Neural progenitor cell (in vitro differentiated cells): ENCODE measurements at places on chromosomes 11 and 22.
A peak's percentile ranks its signal among the peaks of the same experiment; 100 is the strongest.

GRCh38 chr22:42261296-42261695, 9.2 kb downstream of the TCF20 start:
- DNase-seq: no peak

DNA sequence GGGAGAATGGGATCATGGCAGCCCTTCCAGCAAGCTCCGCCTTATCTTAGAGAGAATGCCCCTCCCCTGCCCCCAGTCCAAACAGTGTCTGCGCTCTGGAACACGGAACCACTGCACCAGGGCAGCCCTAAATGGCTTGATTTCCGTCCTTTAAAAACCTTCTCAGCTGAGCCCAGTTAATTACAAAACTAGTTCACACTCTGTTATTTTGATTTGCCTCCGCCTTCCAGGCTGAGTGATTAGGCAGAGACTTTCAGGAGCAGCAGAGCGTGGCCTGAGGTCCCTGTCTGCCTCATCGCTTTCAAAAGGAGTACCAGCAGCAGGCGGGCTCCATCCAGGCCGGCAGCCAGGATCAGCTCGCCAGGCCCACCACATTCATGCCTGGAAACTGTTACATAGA, 313.0 kb downstream of the BRD1 start:
- peak; percentile 80 for DNase-seq

DNA sequence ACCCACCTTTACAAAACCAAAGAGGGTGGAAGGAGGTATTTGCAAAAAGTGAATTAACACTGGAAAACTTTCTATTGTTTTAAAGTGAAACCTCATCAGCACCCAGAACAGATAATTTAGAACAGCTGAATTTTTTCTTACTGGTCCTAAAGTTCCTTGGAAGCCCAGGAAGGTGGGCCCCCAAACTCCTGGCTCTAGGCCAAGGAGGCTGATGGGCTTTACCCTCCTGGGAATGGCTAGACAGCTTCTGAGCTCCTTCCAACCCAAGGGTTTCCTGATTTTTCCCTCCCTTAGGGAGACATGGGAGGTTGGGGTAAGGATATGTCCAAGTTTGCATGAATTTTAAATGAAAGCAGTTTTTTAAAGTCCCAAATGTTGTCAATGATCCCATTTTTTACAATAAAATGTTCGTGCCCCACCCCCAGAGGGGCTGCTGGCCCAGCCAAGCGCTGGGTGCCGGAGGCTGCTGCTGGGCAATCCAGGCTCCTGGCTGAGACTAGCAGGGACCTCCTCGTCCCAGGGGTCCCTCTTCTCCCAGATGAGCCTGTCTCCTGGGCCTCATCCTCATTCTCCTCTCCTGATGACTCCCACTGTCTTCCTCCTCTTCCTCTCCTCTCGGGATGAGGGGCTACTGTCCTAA, 28.4 kb downstream of the RELT start:
- DNase-seq: no peak

- DNase-seq: no peak
These were observed 671 bp upstream of the PICALM start for GRCh38 chr11:86069408-86070101.

DNA sequence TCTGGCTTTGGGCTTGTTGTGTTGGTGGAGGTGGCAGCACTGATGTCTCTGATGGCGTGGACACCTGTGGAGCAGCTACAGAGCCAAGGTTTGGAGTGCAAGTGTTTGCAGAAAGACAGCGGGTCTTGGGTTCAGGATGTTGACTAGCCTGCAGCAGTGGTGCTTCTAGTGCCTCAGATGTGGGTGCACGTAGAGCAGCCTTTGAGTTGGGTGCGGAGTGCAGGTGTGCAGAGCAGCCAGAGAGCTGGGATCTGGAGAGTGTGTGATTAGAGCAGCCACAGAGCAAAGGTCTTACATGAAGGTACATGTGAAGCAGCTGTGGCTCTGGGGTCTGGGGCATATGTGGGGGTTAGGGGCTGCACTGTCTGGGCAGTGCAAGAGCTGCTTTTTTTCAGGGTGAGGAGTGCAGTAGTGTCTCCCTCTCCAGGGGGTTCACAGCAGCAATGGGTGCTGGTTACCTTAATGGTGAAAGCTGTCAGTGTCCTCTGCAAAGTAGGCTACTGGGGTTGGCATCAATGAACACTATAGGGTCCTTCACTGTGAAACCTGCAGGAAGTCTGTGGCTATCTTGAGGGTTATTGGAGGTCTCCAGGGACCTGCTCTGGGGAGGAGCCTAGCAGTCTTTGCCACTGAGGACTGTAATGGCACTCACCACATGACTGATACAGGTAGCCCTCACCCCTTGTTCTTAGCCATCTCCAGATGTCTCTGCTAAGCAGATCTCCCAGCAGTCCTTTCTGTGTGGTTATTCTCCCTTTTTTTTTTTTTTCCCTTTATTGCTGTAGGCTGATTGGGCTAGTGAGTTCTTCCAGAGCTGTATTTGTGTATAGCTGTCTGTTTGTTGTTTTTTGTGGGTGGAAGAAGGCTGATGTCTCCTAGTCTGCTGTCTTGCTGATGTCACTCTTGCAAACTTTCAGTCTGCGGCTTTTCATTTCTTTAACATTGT, 14.3 kb downstream of the BIRC2 start:
- DNase-seq: no peak

GRCh38 chr11:30433831-30434230, 110.9 kb downstream of the ARL14EP start:
- DNase-seq: no peak

GRCh38 chr11:62054484-62055121, 69.2 kb upstream of the INCENP start:
- DNase-seq: no peak

- no peak for DNase-seq
These were observed 553.7 kb downstream of the MN1 start for GRCh38 chr22:27247701-27248434.

DNA sequence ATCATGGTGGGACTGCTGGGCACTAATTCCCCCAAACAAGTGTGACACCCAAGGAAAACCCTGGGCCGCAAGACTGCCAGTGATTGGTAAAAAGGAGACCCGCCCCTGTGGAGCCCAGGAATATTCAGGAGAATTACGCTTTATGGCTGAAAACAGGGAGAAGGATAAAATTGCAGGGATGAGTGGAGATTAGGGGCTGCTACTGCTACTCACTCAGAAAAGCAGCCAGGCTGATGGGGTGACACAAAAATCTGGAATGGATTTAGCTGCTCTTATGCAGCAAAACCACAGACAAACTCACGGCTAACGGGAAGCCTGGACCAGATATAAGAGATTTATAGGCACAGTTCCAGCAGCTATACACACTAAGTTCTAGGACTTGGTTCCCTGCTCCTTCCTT, 4.4 kb upstream of the FBXO3 start:
- DNase-seq: peak; percentile 33

- DNase-seq: no peak
These were observed 42.3 kb downstream of the C11orf91 start for GRCh38 chr11:33658195-33658900.

GRCh38 chr22:22822106-22822505, 65.5 kb upstream of the IGLL5 start:
- DNase-seq: no peak

- no peak for DNase-seq
These were observed 488.7 kb downstream of the JRKL start for GRCh38 chr11:96878299-96879051.

DNA sequence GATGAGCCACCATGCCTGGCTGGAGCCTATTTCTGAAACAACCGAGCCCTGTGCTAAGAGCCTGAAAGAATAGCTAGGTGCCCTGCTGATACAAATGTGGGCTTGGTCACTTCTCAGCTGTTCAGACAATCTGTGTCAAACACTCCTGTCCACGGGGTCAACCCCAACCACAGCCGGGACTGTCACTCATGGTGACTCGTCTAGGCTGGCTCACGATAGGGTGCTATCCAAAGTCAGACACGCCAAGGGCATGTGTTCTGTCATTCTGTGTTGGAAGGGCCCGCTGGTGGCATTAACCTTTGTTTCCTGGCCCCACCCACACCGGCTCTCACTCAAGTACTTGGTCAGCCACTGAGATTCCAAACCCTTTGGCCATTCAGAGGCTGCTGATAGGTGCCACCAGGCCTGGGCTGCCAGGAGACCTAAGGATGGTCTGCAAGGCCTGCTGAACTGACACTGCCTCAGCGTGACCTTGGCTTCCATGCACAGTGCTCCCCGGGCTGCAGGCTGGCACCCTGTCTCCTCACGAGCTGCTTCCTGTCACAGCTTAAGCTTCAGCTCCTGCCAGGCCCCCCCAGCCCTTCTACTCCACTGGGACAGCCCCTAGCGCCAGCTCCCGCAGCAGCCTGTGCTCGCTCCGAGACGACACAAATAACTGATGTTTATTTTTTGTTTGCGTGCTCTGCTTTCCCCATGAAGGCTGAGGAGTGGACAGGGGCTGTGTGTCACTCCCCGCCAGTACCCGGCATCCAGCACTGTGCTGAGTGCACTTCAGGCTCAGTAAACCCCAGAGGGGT, 14.2 kb upstream of the CDC42BPG start:
- DNase-seq: no peak

DNA sequence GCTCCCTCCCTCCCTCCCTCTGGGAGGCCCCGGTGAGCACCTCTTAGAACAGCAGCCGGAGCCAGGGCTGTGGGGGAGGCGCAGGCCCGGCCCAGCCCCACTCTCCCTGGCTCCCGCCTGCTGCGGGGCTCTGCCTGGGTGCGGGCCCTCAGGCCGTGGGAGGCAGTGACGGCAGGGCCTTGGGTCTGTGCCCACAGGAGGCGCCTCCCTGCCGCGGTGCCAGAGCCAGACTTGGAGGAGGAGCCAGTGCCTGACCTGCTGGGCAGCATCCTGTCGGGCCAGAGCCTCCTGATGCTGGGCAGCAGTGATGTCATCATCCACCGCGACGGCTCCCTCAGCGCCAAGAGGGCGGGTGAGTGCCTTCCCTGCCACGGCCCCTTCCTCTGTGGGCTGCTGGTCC, 9.5 kb downstream of the IRF7 start:
- DNase-seq: no peak

DNA sequence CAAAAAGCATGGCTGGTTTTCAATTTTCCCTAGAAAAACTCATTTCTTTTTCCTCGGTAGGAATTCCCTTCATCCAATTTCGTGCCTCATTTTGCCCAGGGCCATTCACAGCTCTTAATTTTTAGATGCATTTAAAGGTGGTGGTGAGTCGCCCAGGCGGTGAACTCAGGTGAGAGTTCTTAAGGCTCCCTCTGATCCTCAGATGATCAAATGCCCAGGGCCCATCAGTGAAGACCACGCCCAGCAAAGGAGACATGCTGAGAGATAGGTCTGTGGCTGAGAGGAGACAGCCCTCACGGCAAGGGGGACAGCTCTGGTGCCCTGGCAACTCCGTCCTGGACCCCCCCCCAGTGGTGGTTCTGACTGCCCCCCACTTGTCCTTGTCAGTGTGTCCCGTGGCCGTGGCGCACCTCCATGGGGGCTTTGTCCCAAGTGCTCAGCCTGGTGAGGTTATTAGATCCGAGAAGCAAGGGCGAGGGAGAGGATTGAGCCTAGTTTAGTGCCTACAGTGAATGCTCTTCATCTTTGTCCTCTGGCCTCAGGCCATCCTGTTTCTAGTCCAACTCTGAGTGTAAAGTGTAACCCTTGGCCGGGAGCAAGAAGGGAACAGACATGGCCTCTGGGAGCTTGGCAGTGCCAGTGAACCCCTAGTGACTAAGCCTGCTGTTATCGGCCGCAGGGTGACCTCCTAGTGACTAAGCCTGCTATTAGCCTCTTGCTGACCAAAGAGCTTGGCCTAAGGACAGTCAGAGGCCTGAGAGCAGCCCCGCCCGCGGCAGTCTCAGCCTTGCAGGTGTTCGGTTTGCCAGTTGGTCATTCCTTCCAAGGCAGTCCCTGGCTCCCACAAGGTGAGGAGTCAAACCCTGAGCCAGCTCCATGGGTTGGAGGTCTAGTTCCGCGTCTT, 83.5 kb downstream of the CTTN start:
- DNase-seq: no peak

GRCh38 chr11:28153586-28153985, 45.4 kb downstream of the METTL15 start:
- no peak for DNase-seq

DNA sequence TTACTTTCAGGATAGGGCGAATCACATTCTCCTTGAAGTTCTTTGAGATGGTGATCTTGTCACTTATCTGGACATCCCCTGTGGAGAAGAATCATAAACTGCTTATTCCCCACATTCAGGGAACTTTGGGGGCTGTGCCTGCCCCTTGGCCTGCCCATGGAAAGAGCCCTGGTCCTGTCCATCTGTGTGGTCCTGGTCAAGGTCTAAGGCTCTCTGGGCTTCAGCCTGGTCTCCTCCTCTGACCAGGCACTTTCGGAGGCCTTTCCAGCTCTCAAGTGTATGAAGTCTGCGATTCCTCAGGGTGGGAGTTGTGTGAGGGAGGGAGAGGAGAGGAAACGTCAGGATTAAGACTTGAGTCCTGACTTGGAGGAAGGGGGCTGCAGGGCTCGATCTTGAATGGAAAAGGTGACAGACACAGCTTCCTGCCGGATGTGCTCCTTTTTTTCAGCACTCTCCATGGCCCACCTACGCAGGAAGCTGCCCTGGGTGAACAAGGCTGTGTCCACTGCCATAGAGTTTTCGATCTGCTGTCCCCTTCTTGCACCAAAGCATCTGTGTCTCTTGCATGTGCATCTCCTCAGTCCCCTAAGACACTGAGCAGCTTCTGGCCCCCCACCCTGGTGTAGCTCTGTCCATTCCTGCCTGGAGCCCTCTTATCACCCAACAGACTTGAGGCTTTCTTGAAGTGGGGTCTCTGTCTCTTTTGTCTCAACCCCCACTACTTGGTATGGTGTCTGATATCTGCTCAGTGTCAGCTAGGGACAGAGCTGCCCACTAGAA, 50.8 kb upstream of the PHOX2A start:
- DNase-seq: no peak

DNA sequence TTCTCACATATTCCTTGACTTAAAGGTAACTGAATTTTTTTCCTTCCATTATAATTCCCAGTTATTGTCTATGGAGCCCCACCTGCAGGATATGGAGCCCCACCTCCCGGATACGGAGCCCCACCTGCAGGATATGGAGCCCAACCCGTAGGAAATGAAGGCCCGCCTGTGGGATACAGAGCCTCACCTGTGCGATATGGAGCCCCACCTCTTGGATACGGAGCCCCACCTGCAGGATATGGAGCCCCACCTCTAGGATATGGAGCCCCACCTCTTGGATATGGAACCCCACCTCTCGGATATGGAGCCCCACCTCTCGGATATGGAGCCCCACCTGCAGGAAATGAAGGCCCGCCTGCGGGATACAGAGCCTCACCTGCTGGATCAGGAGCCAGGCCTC, 28.1 kb downstream of the WBP2NL start:
- no peak for DNase-seq

GRCh38 chr11:122440811-122441665, 214.5 kb upstream of the UBASH3B start:
- DNase-seq: peak; percentile 77

- DNase-seq: no peak
These were observed 39.8 kb downstream of the RELT start for GRCh38 chr11:73415854-73416615.
